Activated CD4-positive, alpha-beta T cell treated with anti-CD3 and anti-CD28 coated beads, Interleukin-2, amount 10 ng/mL, durations not matched to agents 24 days and 14 days (primary cell): ENCODE measurements at places on chromosomes 2 and 18. TPM values are rescaled to one million over a fixed set of nuclear protein-coding genes. Genes with fewer than 3 reads are reported as not detected.

Gene LYPD1
- total RNA-seq = not detected in 2 replicates

Gene EFEMP1
- total RNA-seq = not detected in 2 replicates

Gene ADD2
- total RNA-seq = 6.1 and 8.2 TPM in 2 replicates

Gene LBX2
- 0.36 and 0.40 TPM in 2 replicates for total RNA-seq

Gene KLHL30
- total RNA-seq = not detected in 2 replicates

Gene NOSTRIN
- total RNA-seq = not detected in 2 replicates

Gene POTEJ
- not detected in 2 replicates for total RNA-seq

Gene HAAO
- total RNA-seq = 0.26 and 0.73 TPM in 2 replicates

Gene LYPD6
- not detected in 2 replicates for total RNA-seq

DNA sequence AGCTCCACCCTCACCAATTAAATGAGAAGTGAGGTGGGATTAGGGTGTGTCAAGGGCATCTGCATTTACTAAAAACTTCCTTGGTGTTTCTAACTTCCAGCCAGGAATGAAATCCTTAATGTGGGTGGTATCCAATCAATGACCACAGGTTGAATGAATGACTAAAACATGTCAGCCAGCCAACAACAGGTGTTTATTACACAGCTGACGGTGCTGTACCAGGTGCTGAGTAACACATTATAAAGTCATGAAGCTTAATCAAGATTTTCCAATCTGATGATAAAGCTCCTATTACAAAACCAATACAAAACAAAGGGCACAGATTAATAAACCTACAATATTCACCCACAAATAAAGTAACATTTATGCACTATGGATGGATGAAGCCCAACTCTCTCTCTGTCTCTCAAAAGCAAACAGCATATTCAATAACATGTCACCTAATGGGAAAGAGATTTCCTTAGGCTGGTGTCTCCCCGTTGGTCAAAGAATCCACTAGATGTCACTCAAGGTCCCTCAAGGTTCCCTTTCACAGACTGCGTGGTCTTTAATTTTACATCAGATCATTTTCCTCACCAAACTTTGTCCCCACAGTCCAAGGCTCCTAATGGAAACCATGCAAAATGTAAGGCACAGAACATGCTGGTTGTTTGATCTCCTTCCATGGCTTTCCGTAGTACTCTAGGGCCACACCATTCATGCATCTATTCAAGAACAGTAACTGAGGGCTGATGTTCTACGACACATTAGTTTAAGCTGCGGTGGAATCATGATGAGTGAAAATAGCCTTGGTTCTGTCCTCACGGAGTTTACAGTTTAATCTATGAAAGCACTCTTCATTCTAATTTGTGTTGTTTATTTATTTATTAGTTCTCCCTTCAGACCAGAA is 6.4 kb upstream of the PTPN4 start:
- peak; percentile 81 for DNase-seq

- peak; percentile 92 for DNase-seq
Measured at GRCh38 chr2:68828887-68829708, 42.1 kb downstream of the BMP10 start.

DNA sequence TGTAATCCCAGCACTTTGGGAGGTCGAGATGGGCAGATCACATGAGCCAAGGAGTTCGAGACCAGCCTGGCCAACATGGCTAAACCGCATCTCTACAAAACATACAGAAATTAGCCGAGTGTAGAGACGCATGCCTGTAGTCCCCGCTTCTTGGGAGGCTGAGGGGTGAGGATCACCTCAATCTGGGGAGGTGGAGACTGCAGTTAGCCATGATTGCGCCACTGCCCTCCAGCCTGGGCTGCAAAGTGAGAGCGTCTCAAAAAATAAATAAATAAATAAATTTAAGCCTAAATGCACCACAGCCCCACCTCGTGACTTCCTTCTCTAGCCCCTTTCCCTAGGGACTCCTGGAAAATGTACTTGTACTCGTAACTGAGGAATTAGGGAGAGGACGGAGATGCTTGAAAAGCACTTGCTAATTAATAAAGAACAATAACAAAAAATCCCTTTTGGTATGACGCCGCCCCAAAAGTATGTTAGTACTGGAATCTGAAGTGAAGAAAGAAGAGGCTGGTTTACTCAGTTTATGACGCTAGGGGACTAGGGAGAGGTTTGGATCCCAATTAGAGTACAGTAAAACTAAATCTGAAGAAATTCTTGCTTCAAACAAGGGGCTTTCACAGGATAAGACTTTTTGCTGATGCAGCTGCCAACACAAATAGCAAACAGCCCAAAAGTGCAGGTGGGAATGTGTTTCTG is 887 bp upstream of the ZNF396 start:
- no peak for DNase-seq

GRCh38 chr2:37365669-37366068 is 21.2 kb downstream of the QPCT start:
- peak; percentile 61 for DNase-seq

DNA sequence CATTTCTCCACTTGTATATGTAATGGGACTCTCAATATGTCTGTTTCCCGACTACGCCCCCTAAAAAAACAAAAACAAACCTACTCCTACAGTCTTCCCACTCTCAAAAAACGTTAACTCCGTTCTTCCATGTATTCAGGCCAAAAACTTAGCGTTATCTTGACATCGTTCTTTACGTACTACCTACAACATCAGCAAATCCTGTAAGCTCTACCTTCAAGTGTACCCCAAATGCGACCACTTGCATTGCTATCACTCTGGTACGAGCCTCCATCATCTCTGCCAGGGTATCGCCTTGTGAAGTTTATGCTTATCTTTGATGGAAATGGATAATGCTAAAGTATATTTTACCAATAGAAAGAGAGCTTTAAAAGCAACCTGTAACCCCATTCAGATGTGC is 479 bp downstream of the GPATCH11 start:
- DNase-seq = peak; percentile 68

DNA sequence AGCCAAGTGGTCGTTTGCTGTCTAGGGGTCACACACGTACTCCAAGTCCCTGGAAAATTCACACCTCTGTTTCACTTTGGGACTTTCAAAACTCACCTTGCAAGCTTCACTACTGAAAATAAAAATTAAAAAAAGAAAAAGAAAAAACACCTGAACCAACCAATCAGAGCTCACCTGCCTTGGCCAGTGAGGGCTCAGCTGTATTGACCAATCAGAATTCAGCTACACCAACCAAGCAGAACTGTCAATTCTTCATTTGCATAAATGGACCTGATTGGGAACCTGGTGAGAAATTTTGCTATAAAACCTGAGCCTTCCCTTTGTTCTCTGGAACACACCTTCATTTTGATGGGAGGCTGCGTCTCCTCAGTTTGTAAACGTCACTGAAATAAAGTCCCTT is 176.4 kb downstream of the TTC32 start:
- no peak for DNase-seq

GRCh38 chr18:58525928-58526424 is 102.9 kb downstream of the ALPK2 start:
- DNase-seq = no peak

- DNase-seq = no peak
Measured at GRCh38 chr2:223856021-223856420, 18.6 kb upstream of the AP1S3 start.

DNA sequence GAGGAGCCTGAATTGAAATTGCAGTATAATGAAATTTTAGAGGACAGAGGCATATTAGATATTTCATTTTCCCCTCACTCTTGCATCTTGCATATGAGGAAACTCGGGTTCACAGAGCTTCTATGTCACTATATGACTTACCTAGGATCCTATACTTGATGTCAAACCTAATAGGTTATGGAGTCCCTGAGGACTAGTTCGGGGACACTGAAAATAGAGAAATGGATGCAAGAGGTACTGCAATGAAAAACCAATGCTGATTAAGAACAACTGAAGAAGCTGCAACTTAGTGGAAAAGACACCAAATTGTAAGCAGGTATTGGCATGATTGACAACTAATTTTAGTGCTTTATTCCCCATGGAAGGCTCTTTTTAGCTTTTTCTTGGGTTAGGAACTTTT is 210.1 kb downstream of the IKZF2 start:
- DNase-seq = no peak

DNA sequence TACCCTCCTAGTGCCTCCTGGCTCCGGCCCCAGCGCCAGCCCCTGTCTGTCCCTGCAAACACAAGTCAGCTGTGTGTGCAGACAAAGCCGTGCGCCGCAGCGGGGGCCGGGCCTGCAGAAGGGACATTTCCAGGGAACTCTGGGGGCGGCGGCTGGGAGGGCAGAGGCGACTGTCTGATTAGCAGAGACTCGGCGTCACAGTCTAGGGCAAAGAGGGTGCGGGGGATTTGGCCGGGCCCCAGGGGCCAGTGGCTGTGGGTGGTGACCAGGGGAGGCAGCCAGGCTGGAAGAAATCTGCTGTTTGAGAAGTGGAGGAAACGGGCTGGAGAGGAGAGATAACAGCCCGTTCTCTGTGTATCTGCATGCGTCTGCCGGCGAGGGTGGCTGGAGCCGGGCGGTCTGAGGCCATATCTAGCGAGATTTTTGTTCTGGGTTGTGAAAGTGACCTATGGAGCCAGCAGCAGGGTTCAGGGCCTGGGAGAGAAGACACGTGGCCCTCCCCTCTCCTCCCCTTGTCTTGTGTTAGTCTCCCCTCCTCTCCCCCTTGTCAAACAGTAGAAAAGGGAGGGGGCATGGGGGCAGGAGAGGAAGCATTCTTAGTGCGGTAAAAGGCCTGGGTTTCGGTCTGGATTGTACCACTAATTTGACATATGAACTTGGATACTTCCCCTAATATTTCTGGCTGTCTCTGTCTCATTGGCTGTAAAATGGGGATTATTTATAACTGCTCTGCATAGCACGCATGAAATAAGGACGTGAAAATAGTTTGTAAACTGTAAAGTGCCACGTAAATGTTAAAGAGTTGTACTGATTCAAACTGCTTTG is 169.4 kb downstream of the SMAD7 start:
- DNase-seq = no peak

DNA sequence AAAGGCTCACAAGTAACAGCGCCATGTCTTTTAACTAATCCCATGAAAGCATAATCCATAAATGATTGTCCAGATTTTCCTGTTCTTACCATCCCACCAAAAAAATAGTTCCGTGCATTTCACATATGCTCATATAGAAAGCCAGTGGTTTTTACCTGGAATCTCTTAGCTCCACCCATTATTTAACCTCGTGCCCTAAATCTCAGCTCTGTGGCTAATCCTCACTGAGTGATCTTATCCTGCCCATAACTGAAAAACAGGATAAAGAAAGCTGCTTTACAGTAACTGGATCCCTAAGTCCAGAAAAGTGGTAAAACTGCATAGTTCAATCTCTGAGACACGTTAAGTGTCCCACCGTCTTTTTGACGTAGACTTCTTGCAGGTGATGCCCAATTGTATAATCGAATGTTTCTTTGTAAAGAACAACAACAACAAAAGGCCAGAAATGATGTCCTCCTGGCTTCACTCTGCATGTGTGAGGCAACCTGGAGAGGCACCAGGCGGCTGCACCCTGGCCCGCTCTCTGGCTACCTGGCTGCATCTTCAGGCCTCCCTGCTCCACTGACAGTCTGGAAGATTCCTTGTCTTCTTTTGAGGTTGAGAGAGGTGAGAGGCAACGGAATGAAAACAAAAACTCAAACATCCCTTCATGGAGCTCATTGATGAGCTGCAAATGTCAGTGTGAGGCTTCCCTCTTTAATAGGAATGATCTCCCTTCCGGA is 38.6 kb downstream of the FEZ2 start:
- no peak for DNase-seq

DNA sequence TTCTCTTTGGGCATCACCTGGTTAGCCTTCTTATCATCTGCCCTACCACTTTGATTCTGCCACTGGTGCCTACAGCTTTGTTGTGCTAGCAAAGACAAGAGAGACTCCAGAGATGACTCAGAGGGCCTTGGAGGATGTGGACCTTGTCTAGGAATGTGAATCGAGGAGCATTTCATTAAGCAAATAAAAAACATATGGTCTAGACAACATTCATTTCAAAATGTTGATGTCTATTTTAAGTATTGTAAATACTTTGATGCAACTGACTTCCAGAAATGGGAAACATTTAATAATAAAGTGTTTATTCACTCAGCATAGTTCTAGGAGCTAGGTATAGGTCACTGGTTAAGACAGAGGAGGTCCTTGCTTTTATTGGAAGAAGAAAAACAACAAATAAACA is 195.5 kb downstream of the CDCA7 start:
- no peak for DNase-seq

DNA sequence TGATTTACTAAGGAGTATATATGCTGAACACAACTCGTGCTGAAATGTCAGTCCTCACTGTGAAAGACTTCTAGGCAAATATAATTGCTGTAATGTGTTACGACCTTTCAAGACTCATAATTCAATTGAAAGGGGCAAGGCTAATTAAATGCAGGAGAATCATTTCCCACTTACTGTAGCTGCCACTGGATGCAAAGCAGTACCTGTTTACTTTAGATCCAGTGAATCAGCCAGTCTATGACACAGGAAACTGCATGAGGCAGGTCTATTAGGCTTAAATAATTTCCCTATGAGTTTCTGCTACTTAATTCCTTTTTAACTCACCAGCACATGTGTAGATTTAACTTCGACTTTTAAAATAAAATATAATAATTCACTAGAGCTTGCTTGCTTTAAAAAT is 125.6 kb downstream of the CTNNA2 start:
- no peak for DNase-seq

DNA sequence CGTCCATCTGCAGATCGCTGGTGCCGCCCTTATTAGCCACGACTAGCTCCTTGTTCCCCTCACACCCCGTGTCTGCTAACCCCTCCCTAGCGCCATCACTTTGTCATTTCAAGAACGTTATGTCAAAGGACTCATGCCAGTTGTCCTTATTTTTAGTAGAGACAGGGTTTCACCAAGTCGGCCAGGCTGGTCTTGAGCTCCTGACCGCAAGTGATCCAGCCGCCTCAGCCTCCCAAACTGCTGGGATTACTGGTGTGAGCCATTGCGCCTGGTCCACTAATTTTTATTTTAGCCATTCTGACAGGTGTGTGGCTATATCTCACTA is 138.9 kb upstream of the HDAC4 start:
- DNase-seq = no peak
